Muscle of leg (tissue), 16 donors: ENCODE measurements at places on chromosomes 5 and 9. TPM values are rescaled to one million over a fixed set of nuclear protein-coding genes. Genes with fewer than 3 reads are reported as not detected.

GRCh38 chr9:32411753-32412152, 27.3 kb downstream of the ACO1 start:
- no peak for DNase-seq

DNA sequence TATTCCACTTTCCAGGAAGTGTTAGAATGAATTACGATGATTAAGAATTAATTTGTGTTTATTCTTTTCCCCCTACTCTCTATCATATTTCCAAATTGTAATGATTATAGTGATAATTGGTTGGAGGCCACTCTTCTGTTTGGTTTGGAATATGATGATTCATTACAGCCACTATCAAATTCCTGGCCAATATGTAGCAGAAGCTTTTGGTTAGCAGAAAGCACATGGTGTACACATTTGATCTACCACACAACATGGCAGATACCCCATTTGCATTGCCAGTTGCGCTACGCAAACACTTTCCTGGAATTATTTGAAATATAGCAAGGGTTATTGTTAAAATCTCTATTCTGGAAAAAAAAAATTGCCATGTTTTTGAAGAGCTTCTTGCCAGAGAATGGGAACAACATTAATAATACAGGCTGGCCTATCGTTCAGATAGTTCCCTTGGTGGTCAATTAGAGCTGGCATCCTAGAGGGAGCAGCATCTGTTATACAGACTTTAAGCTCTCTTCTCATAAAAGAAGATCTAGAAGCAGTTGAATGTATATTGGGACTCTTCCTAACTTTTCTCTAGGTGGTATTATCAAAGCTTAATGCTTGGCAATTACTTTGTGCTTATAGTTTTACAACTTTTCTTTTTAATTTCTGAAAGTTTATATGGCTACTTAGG, 455.0 kb upstream of the ACTBL2 start:
- DNase-seq = no peak

GRCh38 chr5:62167561-62168057, 138.4 kb upstream of the KIF2A start:
- no peak for DNase-seq

DNA sequence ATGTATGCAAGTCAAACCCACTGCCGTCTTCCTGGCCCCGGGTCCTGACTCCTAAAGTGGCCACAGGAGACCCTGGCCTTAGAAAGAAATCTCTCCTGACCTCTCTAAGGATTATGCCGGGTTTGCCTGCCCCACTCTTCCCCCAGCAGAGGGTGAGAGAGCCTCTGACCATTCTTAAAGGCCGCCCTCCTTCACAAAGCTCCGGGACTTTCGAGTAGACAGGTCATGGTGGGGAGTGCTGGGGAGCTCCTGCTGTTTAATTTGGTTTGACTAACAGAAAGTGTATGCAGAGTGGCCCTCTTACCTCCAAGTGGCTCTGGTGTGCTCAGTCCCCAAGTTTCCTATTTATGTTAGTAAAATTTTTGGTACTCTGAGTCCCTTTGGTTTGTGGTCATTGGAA, 111.8 kb downstream of the LRRC70 start:
- DNase-seq = no peak

The BAAT gene
- 3.0 TPM for polyA plus RNA-seq

The DEPDC1B gene
- polyA plus RNA-seq = 5.7 TPM

DNA sequence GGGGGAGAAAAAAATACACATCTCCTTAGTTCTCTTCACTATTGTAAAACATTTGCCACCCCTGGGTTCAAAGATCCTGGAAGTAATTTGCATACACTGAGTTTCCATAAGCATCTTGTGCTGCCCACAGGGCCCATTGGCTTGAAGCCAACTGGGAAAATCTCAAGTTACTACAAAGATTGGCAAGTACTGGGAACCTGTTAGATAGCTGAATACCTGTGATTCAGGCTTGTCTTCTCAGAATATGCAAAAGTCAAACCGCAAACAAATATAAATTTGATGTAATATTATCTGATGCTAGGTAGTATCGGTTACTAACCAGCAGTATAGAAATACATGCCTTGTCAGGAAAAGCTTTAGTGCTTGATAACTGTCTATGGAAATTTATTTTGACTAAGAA, 156.9 kb upstream of the FST start:
- no peak for DNase-seq

DNA sequence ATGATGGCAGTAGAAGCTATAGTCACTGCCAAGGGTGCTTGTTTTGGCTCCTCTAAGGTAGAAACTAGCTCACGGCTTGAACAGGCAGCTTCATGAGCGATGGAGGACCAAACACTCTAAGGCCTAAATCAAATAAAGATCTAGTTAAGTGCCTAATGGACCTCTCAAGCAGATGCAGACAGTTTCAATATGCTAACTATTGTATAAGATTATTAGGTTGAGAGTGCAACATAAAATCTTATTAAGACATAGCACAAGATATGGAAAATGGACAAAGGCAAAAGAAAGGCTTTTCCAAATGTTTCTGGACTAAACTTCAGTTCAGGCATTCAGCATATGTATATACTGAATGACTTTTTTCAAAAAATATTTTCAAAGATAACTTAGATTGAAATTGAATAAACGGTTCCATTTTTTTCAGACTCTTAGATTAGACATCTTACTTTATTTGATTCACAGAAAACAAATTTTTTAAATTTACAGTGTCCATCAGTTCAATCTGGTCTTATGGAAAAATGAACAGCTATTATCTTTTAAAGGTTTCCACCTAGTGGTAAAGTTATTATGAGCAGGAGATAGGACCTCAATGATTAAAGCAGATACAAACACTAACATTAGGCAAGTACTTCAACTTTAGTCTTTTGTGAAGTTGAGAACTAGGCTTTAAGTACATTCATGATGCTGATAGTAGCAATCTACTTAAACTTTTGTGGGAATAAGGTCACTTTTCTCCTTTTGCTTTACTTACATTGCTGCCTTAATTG, 1167.7 kb downstream of the MAT2B start:
- peak; percentile 21 for DNase-seq

- DNase-seq = peak; percentile 93
Observed at GRCh38 chr9:131289301-131290035, at the start of gene PLPP7. Gene PLPP7 (plus strand): TSS chr9:131289723. CDS start chr9:131289998, 275 bp downstream.

GRCh38 chr5:82396396-82396795, 118.2 kb upstream of the RPS23 start:
- DNase-seq = peak; percentile 30

GRCh38 chr5:179786861-179787260, 6.9 kb upstream of the LTC4S start:
- no peak for DNase-seq

DNA sequence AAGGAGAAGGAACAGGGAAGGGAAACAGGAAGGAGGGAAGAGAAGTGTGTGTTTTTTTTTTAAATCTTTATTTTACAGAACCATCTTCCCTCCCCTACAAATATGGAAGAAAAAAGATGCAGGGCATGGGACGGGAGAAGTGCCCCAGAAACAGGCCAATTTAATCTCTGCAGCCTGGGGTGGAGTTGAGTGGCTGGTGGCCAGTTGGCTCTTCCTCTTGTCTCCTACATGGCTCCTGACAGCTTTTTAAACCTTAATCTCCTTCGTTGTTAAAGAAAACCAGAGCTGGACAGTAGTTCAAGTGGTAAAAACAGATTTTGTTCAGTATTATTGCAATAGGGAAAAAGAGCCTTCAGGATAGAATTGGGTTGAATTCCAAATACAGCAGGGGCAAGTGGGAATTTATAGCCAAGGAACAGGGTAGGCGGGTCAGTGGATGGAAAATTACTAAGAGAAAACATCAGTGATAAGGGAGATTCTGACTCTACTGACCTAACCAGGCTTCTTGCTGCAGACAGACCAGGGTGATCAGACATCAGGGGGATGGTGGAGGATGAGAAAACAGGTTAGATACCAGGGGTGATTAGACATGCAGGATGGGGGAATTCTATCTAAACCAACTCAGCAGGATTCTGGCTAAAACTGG, 125.1 kb upstream of the CLINT1 start:
- no peak for DNase-seq

- DNase-seq = no peak
Observed at GRCh38 chr5:97102010-97102470, 40.4 kb downstream of the LIX1 start.

GRCh38 chr5:51404255-51404654, 21.0 kb downstream of the ISL1 start:
- DNase-seq = no peak

GRCh38 chr5:371811-372555, 50.5 kb downstream of the AHRR start:
- no peak for DNase-seq

The EIF4E1B gene
- polyA plus RNA-seq = not detected

DNA sequence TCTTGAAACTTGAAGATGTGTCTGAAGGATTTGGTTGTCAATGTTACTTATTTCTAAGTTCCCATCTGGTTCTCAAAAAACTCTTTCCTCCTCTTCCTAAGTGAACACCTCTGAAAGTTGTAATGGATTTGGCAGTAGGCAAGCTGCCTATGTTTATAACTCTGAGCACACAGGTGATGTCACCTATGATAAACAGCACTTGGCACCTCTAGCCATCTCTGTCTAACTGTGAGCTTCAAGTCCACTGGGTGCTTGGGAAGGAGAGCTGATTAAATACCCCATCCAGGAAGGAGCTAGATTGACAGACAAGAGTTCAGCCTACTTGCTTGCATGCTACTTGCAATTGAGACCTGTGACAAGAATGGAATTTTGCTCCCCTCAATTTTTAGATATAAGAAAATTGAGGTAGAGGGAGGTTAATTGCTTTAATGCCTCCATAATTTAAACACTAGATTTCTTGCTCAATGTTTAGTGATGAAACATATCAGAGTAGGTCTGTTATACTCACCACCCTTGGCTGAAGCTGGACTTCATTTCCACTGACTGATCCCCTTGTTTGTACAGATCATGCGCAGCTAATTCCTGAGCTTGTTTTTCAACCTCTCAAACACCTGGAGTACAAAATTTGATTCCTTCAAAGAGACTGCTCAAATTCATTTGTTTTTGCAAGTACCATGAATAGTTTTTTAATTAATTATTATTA, 49.9 kb downstream of the PDE4D start:
- no peak for DNase-seq

The SPAG8 gene
- 3.1 TPM for polyA plus RNA-seq

- DNase-seq = no peak
Observed at GRCh38 chr5:171956314-171956713, 50.1 kb downstream of the FBXW11 start.

The POU5F2 gene
- polyA plus RNA-seq = not detected

DNA sequence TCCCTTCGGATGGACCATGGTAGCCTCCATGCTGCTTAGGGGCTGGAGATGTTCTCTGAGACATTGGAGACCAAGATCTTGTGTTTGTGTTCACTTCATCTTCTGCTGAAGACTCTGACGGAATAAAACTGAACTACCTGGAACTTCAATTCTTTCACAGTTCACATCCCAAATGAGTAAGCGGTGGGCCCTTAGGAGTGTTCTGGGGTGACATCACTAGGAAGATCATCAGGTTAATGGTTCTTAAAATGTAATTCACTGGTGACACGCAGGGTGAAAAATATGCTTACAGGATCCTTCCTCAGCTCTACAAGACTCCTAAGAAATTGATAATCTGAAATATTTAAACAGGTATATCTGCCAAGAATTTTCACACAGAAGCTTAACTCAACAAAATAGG, 561.5 kb downstream of the SEMA5A start:
- no peak for DNase-seq

DNA sequence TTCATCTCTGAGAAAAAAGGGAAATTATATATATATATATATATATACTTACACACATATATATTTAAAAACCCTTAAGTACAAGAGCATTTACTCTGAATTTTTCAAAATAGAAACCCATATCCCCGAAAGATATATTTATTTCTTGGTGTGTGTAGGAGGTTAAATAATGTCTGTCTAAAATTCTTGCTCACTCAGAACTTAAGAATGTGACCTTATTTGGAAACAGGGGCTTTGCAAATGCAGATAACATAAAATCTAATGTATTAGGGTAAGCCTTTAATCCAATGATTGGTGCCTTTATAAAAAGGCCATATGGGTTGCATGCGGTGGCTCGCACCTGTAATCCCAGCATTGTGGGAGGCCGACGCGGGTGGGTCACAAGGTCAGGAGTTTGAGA, 517.3 kb upstream of the TLE4 start:
- DNase-seq = no peak

The PHF24 gene
- polyA plus RNA-seq = 0.54 TPM

- peak; percentile 93 for DNase-seq
Observed at GRCh38 chr5:142713121-142713706, 27.3 kb upstream of the FGF1 start.

- DNase-seq = peak; percentile 89
Observed at GRCh38 chr9:106075960-106076327, 381.6 kb downstream of the TMEM38B start.

- DNase-seq = peak; percentile 52
Observed at GRCh38 chr5:87899721-87900131, 368.9 kb downstream of the TMEM161B start.

DNA sequence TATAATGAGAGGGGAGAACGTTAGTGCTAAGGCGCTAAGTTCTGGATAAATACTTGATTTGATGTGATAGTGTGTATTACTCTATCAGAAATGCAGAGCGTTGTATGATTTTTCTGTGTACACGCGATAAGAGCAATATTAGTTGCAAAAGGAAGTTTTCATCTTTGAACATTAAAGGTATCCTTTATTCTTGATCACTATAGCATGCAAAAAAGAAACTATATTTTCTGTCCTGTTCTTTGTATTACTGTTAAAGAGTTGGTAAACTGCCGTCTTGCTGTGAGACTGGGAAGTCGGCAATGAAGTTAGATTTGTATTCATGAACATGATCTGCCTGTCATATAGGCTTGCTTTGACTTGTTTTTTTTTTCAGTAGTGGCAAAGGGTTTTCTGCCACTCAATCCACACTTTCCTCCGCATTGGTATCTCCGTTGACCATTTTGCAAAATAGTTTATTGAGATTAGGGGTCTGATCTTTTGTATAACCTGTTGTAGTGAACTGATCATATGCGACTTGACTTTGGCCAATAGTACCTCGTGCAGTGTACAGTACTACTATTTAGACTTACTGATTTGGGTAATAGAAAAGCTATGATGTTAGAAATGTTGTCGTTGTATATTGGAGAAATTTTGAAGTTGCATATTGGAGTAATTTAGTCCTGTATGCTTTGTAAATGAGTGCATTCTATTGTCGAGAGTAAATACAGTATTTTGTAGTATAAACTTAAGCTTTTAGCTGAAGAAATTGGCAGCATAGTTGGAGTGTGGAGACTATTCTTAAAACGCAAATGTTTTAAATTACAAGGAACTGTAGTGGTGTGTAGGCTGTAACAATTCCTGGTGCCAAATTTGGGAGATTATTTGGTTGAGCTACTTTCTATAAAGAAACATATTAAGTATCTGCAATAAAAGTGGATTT, 1.7 kb downstream of the DENND4C start:
- DNase-seq = peak; percentile 68

- DNase-seq = peak; percentile 82
Observed at GRCh38 chr5:111859031-111859430, 102.0 kb upstream of the NREP start.

The OTULINL gene
- polyA plus RNA-seq = 3.5 TPM

GRCh38 chr5:16147179-16147900, 32.3 kb downstream of the MARCHF11 start:
- peak; percentile 7 for DNase-seq

GRCh38 chr5:147307170-147307569, 72.3 kb downstream of the STK32A start:
- no peak for DNase-seq
